GM12878 (cell line): ENCODE measurements at places on chromosomes 4 and X.
A peak's percentile ranks its signal among the peaks of the same experiment; 100 is the strongest.

DNA sequence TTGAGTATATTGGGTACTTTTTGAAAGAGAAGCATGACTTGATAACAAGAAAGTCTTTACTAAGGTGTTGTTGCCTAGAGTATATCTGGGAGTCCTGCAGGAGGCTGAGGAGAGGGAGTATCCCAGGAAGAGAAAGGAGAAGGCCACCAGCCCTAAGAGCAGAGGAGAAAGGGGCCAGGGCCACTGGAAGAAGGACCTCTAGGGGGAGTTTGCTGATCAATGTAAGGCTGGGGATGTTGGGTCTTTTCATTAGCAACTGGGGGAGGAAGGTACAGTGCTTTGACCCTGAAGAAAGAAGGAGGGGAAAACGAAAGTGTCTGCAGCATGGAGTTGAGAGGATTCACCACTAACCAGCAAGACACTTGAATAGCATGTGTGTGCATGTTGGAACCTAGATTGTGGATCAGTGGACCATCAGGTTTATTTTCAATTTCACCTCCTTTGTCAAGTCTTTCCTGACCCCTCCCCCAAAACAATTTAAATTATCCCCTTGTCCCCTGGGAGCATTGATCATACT lies 4.5 kb downstream of the SMIM9 start:
- no peak for DNase-seq

- peak; percentile 21 for DNase-seq
These were observed 426 bp upstream of the XIAP start for GRCh38 chrX:123859409-123859845.

DNA sequence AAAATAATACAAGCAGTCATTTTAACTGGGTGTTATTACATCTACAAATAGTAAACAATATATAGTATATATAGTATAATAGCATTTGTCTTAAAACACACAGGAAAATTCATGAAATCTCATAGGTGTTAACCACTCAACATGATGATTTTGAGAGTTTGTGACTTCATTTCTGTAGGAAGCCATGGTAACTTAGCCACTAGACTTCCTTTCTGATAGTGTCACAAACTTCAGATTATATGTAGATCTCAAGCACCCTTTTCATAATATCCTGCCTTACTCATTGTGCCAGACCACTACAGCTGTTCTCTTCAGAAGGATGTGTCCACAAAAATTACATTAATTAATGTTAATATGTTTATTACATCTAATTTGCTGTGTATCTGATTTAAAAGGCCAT lies 1250.6 kb downstream of the ADGRL3 start:
- no peak for DNase-seq

- DNase-seq, result no peak
These were observed 81.8 kb upstream of the RBPJ start for GRCh38 chr4:26238778-26239679.

DNA sequence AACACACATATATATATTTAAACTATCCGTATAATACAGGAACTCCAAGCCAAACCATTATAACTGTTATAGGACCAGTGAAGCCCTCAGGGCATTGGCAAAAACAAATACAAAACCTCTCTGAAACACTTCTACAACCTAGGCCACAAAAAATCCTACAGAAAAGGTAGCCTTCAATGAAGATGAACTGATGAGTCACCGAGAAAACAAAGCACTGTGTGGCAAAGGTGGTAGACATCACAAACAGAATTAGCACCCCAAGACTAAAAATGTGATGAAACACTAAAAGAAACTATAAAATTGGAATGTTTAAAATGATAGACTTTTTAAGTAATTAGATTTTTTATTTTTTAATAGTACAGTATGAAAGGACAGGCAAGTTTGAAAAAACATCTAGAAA lies 5.5 kb upstream of the HSPA4L start:
- no peak for DNase-seq
